ENCODE measurements at places on chromosomes 6 and 20.

DNA sequence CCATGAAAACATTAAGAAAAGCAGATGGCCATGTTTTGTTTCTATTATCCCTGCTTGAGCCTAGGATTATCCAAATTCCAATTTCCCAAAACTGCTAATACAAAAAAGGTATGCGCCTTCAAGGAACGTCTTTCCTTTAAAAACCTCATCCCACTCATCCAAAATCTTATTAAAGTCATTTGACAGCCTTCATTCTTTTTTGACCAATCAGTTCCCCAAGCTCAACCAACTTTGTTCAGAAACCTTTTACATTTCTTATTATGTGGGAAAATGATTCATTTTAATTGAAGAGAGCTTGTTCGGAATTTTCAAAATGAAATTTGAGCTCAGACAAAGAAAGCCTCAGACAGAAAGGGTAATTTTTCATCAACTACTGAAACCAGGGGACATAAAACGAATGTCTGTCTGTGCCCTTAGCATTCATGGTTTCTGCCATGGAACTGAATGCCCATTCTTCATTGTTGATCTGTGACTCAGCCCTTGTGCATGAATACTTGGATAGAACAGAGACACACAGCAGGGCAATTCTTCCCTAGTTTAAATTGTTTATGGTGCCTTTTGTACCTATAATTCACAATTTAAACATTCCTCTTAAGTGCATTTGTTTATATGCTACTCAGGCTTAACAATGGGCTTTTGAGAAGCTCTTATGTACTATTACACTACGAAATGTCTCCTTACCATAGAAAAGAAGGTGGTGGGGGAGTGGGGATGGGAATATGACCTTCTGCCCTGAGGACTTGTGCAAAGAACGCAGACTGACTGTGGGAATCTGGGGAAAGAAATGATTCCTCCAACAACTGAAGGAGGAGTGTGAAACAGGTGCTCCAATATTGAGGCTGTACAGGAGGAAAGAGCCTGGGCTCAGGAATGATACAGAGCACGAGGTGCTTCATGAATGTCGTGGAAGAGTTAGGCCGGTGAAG is 49.8 kb upstream of the ERVFRD-1 start:
- no peak for DNase-seq

DNA sequence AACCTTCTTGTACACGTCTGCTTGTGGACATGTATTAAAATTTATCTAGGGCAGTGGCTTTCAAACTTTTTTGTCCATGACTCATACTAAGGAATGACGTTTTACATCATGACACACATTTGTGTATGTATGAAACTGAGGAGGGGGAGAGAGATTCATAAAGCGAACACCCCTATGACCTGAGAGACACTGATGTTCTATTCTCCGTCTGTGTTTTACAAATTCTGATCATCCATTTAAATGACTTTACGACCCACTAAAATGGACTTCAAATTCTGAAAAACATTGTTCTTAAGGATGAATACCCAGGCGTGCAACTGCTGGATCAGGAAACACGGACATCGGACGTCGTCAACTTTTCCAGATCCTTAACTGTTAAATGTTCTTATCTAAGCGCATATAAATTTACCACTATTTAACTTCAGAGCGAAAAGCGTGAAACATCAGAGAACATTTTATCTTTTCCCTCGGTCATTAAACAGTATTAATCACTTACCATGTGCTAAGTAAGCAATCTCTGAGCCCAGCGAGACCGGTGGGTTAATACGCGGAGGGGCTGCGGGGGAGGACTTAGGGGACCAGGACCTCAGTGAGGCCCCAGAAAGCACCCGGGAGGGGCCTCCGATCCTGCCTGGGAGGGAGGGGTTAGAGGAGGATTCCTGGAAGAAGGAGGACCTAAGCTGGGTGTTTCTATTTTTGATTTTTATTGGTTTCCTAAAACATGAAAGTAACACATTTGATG is 1.2 kb downstream of the PLAGL1 start:
- no peak for DNase-seq

DNA sequence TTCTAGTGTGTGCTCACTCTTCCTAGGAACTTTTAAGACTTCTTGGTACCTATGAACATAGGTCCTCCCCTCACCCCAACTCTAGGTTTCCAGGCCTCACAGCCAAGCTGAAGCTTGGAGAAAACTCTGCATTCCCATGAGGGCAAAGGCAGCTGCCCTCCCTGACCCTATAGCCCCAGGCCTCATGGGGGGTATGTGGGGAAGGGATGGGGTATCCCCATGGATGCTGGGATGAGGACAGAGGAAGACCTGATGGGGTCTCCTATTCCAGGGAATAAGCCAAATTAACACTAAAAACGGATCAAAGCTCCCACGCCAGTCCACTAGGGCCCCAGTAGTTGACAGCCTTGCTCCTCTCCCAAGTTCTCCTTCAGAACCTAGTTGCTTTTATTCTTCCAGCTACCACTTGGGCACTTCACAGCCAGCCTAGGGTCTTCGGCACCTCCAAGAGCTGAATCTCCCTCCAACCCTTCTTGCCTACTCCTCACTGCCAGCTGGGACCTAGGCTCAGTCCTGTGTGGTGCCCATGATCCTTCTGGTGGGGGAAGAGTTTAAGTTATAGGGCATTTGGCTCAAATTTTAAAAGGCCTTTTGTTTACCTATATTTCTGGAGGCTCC is 7.8 kb downstream of the TP53INP2 start:
- DNase-seq, result no peak

DNA sequence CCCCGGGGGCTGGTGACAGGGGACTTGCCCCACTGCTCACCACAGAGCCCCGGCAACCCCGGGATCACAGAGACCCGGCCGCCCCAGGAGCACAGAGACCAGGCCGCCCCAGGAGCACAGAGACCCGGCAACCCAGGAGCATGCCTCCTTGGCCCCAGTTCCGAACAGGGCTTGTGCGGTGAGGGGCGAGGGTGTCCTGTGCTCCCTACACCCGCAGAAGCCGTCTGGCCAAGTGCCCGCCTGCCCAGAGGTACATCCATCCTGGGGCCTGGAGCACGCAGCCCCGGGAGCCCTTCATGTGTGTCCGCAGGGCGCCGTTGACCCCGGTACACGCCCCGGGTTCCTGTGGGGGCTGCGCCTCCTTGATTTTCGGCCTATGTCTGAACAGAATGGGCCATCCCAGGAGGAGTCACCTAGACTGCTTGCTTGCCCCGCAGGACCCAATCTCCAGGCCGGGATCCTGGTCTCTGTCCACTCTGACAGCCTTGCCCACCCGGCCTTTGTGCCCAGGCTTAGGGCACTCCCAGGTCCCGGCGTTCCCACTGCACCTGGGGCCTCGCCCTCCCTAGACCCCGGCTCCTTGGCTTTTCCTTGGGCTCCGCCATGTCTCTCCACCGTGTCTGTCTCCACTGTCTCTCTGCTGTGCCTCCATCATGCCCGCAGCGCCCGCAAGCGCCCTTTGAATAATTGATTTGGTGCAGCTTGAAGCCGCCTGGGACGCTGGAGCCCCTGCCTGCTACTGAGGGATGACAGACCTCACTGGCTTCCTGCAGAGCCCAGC is 219.8 kb downstream of the ERMARD start:
- DNase-seq, result no peak

DNA sequence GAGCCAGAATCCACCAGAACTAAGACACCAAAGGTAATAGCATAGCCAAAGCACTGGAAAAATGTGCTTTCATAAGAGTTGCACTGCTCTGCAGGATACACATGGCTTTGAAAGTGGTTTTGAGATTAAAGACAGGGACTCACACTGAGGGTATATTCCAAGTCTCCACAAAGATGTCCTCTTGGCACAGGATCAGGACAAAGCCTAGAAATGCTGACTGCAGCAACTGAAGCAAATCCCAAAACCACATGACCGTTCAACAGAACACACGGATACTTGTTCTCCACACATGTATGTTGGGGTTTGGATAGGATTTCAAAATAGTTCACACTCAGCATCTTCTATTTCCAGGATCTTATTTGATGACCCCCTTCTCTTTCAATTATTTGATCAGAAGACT is 364.3 kb upstream of the HSF2 start:
- no peak for DNase-seq

DNA sequence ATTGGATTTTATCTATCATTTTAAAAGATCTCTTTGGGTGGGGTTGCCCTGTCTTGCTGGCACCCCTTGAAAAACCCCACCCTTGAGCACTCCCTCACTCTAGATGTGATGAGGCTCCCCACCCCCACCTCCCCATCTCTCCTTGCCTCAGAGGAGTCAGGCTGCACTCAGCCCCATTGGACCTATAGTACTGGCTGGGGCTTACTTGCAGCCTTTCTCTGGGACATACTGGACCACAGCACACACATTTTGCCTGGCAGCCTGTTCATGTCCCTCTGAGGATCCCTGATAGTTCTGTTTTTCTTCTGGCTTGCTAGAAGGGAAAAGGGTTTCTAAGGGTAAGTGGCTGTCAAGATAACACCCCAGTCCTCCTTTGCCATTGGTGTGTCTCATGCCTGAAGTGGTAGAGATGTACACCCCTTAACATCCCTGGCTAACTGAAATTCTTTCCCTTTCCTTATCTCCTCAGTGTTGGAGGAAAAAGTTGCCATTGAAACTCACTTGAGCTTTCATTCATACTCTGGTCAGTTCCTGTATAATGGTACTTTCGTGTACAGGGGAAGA is 553.4 kb upstream of the CITED2 start:
- no peak for DNase-seq

GRCh38 chr6:44377484-44377883 is 10.0 kb upstream of the CDC5L start:
- DNase-seq, result no peak

- no peak for DNase-seq
Measured at GRCh38 chr6:89803271-89803670, 16.3 kb downstream of the MDN1 start.

GRCh38 chr20:33696448-33696847 is 10.3 kb upstream of the E2F1 start:
- DNase-seq, result no peak

DNA sequence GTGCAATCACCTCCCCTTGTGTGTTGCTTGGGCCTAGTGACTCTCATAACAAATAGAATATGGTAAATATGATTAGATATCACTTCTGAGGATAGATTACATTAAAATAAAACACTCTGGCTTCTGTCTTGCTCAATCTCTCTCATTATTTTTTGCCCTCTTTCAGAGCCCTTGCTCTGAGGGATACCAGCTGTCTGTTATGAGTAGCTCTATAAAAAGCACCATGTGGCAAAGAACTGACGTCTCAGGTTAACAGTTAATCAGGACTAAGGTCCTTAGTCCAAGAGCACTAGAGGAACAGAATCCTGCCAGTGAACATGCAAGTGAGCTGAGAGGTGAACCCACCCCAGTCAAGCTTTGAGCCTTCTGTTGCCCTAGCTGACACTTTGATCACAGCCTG is 402.2 kb upstream of the HTR1E start:
- no peak for DNase-seq

DNA sequence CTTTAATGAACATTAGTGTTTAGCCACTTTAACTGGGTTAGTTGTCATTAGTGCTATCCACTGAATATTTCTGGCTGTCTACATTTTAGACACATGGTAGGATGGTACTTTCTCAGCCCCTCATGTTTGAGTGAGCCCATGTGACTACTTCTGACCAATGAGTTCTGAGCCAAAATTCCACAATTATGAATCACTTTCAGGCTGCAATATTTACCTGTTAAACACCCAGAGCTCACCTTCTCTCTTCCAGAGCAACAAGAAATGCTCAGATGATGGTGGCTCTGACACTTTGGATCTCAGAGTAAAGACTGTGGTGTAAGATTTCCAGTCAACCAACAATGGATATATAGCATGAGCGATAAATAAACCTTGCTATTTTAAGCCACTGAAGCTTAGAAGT is 24.8 kb downstream of the SPACA1 start:
- no peak for DNase-seq

DNA sequence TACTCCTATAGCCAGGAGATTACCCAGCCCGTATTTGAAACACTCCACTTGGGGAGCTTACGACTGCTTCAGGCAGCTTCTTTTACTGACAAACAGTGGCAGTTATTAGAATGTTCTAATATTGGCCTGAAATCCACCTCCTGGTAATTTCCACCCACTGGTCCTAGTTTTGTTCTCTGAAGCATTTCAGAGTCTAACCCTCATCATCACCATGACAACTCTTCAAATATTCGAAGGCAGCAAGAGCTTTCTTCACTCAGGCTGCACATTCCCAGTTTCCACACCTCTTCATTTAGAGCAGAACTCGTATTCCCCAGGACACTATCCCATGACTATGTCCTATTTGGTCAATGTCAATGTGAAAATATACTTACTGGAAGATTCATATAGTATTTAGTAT is 325.6 kb downstream of the UBE3D start:
- DNase-seq, result no peak

DNA sequence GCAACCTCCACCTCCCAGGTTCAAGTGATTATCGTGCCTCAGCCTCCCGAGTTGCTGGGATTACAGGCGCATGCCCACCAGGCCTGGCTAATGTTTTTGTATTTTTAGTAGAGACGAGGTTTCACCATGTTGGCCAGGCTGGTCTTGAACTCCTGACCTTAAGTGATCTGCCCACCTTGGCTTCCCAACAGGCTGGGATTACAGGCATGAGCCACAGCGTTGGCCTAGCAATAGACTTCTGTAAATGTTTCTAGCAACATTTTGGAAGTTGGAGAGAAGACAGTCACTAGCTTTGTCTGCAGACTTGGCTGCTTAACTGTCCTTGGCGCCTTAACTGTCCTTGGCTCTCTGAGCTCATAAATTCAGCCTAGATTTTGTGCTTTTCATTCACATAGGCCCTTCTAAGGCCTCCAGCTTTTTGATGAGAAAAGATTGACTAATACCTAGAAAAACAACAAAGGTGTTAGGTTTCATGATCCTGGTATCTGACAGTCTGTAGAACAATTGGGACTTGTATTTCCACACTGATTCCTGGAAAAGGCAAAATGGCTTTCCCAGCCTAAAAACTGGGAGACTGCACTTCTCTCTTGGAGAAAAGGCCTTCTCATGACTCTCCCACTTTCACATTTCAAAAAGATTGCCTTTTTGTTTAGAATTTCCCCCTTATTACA is 49.7 kb downstream of the OR2B2 start:
- no peak for DNase-seq

- no peak for DNase-seq
Measured at GRCh38 chr6:56450882-56451739, 191.6 kb downstream of the DST start.

- DNase-seq, result no peak
Measured at GRCh38 chr6:86715676-86716075, 221.7 kb upstream of the HTR1E start.

GRCh38 chr6:25193460-25194171 is 85.6 kb upstream of the CARMIL1 start:
- DNase-seq, result no peak

- DNase-seq, result no peak
Measured at GRCh38 chr20:53019464-53019863, 47.3 kb downstream of the TSHZ2 start.

DNA sequence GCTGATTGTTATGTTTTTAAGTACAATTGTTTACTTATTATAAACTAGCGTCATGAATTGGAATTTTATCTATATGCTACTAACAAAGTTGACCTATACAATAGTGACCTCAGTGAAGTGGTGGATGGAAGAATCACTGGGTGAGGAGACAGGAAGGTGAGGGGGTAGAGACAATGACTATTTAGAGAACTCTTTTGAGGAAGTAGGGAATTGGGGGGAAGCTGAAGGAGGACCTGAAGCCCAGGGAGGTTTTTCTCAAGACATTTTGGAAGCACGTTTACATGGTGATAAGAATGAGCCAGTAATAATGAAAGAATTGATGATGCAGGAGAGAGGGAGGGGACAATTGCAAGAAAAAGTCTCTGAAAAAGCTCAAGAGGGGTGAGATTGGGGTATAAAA is 96.4 kb downstream of the RPS12 start:
- DNase-seq, result no peak

GRCh38 chr6:107556082-107556481 is 66.2 kb downstream of the SOBP start:
- DNase-seq, result no peak

GRCh38 chr20:19308146-19308545 is 95.7 kb downstream of the SLC24A3 start:
- DNase-seq, result no peak

All from T-helper 22 cell (primary cell).